ENCODE measurements at places on chromosomes 7 and 10.

- DNase-seq: no peak
These were observed 8.4 kb downstream of the OSBPL3 start for GRCh38 chr7:24971333-24972165.

DNA sequence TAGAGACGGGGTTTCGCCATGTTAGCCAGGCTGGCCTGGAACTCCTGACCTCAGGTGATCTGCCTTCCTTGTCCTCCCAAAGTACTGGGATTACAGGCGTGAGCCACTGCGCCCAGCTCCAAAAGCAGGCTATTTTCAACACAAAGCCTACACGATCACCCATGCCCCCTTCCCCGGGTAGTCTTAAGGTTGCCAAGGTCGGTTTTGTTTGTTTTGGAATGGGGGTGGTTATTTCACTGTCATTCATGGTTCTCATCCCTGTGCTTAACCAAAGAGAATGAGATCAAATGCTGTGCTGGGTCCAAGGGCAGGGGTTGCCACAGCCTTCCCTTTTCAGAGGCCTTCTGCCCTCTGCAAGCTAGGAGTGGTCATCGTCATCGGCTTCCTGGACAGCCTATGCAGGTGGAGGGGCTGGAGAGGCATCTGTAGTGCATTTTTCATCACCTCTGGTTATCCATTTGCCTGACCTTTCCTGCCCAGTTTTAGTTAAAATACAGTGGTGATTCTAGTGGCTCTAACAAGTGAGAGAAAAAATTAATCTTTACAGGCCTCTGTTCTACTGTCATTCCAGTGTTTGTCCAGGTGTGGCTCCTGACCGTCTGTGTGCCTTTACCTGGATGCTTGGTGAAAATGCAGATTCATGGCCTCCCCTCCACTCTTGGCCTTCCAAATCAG lies 11.4 kb downstream of the BLVRA start:
- DNase-seq: no peak

- DNase-seq: no peak
These were observed 55.2 kb downstream of the CDK6 start for GRCh38 chr7:92781117-92781720.

- DNase-seq: no peak
These were observed 1.1 kb upstream of the GIMAP8 start for GRCh38 chr7:150449206-150449952.

- DNase-seq: no peak
These were observed 248.5 kb downstream of the DNAJB6 start for GRCh38 chr7:157585113-157585861.

- DNase-seq: no peak
These were observed 199.2 kb downstream of the MBL2 start for GRCh38 chr10:52573347-52573746.

DNA sequence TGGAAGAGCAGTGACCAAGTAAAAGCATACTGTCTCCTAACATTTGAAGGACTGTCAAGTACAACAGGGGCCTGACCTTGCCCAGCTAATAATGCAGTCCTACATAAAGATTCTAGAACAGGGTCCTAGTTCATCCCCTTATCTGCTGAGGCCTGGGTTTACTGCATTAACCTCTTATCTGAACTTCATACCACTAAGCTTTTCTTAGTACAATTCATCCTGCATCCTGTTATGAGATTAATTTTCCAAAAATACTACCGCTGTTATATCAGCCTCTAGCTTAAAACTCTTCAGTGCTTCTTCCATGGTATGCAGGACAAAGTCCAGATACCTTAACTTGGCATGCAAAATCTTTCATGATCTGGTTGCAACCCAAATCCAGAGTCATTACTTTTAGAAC lies 72.5 kb downstream of the CHRM2 start:
- no peak for DNase-seq

- DNase-seq: no peak
These were observed 52.9 kb upstream of the CACNB2 start for GRCh38 chr10:18087355-18087754.

DNA sequence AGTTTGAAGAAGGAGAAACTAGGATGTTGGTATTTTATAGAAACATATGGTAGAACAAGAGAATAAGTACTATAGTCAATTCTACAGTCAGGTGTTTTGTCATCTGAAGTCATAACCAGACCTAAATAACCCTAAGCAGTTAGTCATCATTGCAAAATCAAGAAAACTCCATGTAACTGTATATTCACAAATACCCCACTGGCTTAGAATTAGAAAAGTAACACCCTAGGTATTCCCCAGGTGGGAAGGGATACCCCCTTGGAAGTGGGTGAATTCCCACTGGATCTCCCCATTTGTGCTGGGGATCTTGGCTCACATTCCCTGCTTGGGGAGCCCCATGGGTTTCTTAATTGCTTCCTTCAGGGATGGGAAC lies 45.9 kb upstream of the ITGB8 start:
- DNase-seq: no peak

DNA sequence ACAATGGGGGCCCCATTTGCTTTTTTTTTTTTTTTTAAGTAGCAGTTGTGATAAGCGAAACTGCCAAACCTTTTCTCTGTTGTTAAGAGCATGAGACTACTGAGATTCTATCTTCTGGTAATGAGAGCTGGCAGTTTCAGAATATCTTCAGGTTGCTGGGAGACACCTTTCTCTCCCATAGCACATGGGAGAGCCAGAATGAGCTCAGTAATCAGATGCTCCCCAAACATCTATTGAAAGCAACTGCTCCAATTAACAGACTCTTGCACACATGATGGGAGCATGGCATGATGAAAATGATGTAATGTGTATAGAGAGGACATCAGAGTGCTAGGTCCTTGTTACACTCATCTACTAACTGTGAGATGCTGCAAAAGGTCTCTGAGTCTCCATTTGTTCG lies 18.8 kb downstream of the MYO3A start:
- DNase-seq: no peak

- DNase-seq: no peak
These were observed 69.7 kb downstream of the VWA2 start for GRCh38 chr10:114308531-114309363.

- DNase-seq: no peak
These were observed 502.9 kb upstream of the CELF2 start for GRCh38 chr10:10514797-10515196.

DNA sequence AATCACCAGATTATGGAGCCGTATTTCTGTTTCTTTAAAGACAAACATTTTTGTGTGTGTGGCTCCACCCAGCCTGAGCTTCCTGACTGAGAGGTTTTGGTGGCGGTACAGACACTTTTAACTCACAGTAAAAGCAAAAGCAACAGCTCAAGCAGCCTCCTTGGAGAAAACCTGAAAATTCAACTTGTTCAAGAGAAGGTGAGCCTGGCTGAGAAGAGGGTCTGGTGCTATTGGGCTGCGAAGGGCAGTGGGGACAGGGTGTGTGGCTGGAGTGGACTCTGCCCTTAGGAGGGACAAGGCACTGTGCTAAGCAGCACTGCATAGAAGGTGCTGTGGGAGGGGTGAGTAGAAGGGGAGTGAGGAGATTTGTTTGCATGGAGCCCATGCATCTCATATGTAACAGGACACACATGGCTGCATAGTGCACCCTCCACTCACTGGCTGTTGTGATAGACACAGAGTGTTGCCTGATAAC lies at the start of gene GIMAP7:
Gene GIMAP7, plus strand, starts transcription at position 125 of the 475 bp plus-strand sequence. CDS start 5,103 bp downstream, outside the sequence.
- DNase-seq: peak; percentile 43

DNA sequence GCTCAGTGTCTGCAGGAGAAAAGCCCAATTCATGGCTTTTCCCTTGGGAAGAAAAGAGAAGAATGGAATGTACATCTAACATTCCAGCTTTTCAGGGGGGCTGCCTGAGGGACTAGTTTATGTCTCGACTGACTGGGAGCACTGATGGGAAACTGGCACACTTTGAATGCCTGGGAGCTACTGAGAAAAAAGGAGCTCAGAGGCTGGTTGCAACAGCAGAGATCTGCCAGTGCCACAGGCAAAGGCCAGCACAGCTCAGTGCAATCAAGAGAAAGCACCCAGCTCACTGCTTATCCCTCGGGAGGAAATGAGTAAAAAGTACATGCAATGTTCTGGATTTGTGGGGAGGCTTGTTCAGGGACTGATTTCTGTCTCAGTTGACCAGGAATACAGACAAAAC lies 226.2 kb downstream of the COBL start:
- no peak for DNase-seq

DNA sequence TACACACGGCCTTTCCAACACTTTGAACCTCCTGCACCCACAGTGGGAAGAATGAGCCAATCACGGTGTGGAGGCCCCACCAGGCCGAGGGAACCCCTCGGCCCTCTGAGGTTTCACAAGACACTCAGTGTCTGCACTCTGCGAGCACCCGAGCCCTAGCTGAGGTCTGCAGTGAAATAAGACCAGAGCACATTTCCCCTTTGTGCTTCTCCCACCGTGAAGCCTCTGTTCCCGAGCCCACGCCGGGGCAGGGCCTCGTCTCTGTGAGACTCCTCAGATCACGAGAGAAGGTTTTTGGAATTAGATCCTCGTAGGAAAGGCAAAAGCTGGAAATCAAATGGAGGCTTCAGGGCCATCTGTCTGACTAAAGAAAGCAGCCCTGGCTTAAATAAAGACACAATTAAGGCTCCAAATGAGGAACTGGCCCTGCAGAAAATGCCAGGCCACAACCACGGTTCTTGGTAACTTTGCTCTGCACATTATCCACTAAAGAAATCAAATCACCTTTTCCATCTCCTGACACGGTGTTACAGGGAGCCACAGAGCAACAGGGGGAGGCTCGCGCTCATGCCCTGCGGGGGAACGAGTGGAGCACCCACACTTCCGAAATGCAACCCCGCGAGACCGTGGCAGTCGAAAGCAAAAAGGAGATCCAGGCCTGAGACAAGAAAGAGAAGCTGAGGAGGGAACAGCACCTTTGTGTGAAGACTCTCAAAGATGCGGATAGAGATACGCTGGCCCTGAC lies 43.7 kb downstream of the FAM53B start:
- DNase-seq: no peak

GRCh38 chr10:22544325-22545068 lies 169.9 kb downstream of the PIP4K2A start:
- no peak for DNase-seq

DNA sequence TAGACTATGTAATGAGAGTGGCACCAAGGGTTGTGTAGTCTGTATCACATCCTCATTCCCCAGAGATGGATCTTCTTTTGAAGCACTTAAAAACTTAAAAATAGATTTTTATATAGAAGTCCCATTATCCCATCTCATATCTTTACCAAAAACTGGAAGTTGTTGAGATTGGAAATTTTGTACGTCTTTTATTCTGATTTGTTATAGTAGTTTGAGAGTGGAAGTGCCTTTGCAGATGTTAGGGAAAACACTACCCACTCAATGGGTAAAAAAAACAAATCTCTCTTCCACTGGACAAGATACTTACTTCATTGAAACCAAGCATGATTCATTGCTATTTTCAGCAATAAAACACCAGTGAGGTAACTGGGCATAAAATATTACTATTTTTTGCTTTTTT lies 184.4 kb downstream of the MACC1 start:
- no peak for DNase-seq

DNA sequence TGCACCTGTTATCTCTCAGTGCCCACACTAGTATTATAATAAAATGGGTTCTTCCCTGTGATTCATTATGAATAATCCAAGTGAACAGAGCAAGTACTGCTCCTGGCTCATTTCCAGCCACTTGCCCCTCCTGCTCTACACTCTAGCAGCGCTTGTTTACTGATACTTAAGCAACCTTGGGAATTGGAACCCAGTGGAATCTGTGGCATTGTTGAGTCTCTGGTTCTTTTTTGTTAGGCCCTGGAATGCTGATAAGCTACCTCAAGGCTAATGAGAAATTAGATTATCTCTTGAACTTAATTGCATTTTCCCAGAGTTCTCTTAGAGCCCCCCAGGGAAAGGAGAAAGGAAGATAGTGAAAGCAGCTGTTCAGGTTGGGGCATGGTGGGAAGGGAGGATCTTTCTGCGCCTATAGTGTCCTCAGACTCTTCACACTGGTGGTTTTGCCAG lies 34.0 kb downstream of the PRKAR2B start:
- no peak for DNase-seq

DNA sequence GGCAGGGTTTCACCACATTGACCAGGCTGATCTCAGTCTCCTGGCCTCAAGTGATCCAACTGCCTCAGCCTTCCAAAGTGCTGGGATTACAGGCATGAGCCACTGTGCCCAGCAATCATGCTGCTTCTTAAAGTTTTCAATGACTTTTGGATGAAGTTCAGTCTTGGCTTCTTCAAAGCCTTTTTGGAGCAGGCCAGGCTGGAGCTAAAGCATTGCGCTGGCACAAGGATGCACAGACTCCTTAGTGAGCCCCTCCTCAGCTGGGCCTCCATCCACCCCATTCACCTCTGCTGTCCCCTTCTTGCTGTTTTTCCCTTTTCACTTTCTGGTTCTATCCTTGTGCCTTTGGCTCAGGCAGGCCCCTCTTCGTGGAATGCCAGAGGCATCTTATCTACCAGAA lies 638.6 kb downstream of the TYW1 start:
- no peak for DNase-seq

DNA sequence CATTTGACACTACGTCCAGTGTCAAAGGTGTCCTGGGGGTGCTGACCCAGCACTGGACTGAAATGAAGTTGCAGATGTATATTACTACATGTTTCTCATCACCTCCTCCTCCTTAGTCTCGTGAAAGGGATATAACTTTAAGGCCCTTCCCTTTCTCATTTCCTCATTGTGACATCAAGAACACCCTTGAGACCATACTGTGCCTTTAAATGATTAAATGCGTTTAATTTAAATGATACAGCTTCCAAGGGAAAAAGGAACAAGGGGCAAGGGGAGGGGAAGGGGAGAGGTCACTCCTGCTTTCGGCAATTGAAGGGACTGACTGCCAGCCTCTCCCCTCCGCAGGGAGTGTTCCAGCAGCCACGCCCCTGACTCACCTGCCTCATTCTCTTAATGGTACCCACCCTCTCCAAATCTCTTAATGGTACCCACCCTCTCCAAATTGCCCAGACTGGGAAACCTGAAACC lies 80.5 kb upstream of the KMT2E start:
- no peak for DNase-seq

- DNase-seq: no peak
These were observed 126.6 kb downstream of the SORBS1 start for GRCh38 chr10:95434583-95434982.

GRCh38 chr10:106894692-106895091 lies 269.8 kb downstream of the SORCS1 start:
- DNase-seq: no peak

GRCh38 chr7:52071744-52072143 lies 755.1 kb upstream of the COBL start:
- DNase-seq: no peak

DNA sequence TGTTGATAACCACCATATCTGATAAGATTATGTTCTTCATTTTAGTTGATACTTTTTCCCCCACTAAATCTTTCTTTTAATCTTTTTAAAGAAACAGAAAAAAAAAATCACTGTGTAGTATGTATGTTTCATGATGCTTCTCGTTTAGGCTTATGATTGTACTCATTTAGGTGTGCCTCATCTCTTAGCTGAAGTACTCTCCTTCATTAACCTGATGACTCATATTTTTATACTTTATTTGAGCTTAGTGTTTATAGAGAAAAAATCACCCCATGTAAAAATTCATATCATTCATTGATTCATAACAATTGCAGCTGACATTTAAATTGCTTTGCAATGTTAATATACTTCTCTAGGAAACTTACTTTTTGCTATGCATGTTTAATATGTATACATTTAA lies 158.9 kb downstream of the MLLT10 start:
- no peak for DNase-seq

GRCh38 chr10:7202793-7203355 lies 208.0 kb downstream of the SFMBT2 start:
- no peak for DNase-seq

GRCh38 chr10:14688606-14689005 lies 86.1 kb downstream of the FAM107B start:
- no peak for DNase-seq

Data from activated T-helper 1 cell treated with Interleukin-2 at 50 U/mL for 16 hours (primary cell).